ENCODE measurements at places on chromosomes 7 and 10.

- no peak for DNase-seq
Observed at GRCh38 chr7:155534691-155535090, 11.7 kb downstream of the CNPY1 start.

GRCh38 chr10:51907361-51907760, 208.0 kb upstream of the CSTF2T start:
- DNase-seq: no peak

DNA sequence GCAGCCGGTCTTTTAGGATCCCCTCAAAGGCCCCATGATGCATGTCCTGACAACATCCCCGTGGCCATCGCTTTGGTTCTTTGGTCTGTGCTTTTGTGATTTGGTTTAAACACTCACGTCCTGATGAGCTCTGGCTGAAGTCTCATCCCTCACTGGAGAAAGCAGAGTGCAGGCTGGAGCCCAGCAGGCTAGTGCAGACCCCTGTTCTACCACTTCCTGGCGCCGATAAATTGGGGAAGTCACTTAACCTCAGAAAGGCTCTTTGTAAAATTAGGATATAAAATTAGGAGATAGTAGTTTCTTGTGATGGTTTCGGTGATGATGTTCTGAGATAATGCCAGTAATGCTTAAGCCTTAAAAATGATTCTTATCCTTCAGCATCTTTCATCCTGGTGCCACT, 307.6 kb downstream of the GFRA1 start:
- DNase-seq: no peak

DNA sequence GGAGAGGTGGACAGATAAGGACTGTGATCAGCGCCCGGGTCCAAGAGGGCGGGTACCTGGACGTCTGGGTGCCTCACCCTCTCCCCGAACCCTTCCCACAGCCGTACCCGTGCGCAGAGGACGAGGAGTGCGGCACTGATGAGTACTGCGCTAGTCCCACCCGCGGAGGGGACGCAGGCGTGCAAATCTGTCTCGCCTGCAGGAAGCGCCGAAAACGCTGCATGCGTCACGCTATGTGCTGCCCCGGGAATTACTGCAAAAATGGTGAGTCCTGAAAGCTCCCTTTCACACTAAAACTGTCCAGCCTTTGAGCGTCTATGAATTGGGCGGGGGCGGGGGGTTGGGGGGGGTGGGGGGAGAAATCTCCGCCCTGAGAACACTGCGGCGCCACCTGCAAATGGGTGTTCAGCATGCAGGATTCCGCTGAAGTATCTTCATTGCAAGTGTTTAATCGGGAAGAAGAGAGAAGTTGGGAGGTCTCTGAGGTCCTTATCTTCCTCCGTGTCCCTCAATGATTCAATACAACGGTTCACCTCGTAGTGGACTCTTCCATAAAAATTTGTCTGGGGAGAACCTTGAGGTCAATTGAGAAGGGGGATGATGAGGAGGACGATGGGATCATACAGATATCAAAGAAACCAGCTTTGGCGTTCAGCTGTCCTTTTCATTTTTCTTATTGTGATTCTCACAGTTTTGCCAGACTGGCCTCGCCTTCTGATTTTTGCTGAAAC, 906 bp downstream of the DKK1 start:
- DNase-seq: no peak

DNA sequence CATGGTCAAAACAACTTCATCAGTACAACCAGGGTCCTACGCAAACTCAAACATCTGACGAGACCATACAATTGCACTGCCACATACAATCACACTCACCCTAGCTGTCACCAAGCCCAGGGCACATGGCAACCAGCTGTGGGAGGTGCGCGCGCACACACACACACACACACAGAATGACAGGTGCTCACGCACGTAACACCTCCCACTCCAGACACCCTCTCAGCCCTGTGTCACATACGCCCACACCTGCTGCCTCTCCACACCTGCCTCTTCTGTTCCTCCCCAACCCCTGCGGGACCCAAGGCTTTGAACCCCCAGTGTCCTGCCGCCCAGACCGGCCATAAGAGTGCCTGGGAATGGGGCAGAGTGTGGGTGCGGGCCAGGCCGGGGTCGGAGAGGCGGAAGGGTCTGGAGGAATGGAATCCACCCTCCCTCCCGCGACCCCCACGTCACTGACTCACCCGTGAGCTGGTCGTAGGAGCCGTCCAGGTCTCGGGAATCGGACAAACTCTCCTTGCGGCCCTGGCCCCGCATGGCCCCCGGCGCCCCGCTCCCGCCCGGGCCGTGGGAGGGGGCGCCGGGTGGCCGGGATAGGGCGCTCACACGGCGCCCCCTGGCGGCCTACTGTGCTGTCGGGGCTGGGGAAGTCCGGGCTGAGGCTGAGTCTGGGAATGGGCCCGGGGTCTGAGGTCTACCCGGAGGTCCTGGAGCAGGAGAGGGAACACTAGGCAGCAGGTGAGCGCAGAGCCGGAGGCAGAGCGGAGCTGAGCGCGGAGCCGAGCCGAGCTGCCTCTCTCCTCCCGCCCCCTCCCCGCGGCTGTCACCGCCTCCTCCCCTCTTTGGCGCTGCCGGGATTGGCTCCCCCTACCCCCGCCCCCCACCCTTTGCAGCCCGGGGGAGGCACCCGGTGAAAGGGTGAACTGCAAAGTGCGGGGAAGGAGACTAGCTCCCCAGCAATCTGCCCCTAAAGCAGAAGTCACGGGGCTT, at the start of gene KCNIP2:
Gene KCNIP2, minus strand, starts transcription at position 769 of the 990 bp plus-strand sequence. Its CDS starts 232 bp downstream, at position 537.
- no peak for DNase-seq

- no peak for DNase-seq
Observed at GRCh38 chr10:27724287-27724686, 21.3 kb downstream of the MKX start.

DNA sequence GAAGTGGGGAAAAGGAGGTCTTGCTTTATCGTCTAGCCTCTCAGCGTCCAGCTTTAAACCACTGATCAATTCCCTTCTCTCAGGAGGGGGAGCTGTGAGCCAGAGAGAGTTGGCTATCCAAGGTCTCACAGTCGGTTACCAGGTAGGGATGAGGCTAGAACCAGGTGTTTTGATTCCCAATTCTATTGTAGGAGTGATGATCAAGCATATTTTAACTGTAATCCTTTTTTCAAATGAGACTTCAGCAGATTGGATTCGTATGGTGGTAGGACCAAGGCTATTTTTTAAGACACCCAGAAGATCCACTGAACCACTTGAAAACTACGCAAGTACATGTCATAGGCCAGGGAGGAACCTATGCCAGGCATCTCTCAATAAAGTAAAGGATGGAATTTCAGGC, 8.4 kb downstream of the MINDY4 start:
- DNase-seq: no peak

DNA sequence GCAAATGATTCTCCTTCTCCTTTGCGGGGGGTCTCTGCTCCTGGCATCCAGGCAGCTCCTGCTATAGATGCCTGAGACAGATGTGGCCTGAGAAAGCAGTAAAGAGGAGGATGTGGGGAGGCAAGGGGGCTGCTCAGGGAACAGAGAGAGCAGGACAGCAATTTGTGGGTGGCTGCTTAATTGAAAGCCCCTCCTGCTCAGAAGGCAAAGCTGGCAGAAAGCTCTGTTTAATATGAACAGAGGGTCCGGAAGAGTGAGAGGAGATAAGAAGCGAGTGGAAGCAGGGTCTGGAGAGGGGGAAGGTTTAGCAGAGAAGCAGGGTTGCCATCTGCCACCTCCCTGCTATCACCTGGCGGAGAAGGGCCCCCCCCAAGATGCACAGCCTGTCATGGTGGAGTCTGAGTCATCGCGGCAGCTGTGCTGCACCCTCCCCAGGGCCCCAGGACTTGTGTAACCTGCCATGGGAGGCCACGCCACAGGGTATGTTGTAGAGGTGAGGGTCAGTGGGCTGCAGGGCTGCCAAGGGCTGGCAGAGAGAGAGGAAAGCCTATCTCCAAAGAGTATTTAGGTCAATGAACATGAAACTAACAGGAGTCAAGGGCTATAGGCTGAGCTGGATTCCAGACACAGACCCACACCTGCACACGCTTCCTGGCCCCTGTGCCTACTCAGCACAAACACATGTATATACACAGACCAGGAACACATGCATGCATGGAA, 1109.8 kb upstream of the AUTS2 start:
- no peak for DNase-seq

- no peak for DNase-seq
Observed at GRCh38 chr7:97078023-97078969, 39.2 kb upstream of the SDHAF3 start.

DNA sequence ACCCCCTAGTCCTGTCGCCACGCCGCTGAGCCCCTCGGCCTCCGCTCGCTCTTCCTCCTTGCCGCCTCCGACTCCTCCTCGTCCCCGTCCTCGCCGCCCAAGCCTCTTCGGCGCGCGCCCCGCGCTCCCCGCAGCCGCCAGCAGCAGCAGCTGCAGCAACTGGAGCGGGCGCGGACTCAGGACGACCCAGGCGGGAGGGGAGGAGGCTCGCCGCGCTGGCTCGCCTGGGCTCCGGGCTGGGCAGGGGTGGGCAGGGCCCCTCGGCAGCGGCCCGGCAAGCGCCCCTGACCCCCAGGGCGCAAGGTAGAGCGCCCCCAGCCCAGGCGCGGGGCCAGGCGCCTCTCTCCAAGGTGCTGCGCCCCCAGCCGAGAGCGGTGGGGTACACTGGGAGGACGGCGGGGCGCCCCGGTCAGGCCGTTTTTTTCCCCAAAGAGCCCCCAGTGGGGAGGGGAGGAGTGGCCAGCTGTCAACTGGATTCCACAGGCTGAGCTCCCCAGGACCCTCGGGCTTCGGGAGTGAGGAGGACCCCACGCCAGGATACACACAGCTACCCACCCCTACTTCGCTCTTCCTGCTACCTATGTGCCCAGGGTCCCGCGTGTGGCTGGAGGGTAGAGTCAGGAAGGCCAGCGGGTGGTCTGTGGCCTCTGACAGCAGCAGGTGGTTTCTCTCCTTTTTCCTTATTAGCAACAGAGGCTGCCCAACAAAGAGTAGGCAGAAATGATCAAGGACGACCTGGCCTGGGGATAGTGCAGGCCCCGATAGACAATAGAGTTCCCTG, 903 bp upstream of the KCNMA1 start:
- no peak for DNase-seq

DNA sequence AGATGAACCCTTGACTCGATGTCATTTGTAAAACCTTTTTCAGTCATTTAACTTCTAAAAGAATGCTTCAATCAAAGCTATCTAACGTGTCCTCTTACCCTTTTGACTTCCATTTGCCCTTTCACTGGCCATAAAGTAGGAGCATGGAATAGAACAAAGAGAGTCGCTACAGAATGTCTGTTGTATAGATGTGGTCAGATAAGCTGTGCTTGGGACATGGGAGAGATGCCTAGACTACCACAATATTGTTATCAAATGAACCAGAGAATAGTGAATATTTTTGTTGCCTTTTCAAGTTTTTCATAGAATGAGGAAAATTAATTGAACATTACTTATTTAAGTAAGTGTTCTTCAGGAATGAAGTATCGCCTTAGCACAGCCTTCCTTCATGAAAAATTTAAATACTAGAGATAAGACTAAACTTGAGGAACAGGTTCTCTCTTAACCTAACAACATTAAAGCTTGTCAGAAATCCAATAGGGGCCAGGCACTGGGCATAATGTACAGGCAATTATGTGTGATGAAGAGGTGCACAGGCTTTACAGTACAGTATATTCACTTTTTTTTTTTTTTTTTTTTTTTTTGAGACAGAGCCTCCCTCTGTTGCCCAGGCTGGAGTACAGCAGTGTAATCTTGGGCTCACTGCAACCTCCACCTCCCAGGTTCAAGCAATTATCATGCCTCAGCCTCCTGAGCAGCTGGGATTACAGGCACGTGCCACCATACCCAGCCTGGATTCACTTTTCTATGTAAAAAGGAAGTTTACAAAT, 7.5 kb upstream of the KMT2E start:
- DNase-seq: no peak

GRCh38 chr10:35140727-35141126, 14.1 kb downstream of the CREM start:
- DNase-seq: no peak

GRCh38 chr7:55101359-55101758, 82.5 kb downstream of the EGFR start:
- DNase-seq: no peak

DNA sequence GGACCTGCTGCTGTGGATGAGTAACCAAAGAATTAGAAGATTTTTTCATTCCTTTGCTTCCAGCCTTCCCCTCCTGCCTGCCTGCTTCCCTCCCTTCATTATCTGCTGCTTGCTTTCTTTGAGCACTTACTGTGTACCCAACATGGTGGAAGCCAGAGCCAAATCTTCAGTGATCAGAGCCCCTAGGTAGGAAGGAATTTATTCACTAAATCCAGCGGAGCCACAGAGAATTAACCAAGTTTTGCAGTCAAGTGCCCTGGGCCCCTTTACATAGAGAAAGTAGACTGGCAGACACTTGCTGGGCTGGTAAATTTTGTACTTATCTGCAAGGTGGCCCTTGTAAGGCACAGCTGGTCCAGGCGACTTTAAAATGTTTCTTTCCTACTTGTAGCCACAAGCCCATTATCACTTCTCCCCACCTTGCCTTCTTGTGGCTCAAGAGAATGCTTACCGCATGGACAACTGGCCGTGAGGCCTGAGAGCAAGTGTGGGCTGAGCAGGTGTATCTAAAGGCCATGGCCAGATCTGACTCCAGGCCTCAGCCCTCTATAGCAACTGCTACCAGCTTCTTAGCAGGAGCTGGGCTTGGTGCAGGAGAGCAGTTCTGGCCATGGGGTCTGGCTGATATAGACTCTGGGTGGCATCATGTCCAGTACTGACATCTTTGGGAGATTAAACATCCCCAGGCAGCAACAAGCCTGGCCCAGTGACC, 11.1 kb downstream of the UNC5B start:
- no peak for DNase-seq

- DNase-seq: no peak
Observed at GRCh38 chr7:21293771-21294170, 134.1 kb upstream of the SP4 start.

DNA sequence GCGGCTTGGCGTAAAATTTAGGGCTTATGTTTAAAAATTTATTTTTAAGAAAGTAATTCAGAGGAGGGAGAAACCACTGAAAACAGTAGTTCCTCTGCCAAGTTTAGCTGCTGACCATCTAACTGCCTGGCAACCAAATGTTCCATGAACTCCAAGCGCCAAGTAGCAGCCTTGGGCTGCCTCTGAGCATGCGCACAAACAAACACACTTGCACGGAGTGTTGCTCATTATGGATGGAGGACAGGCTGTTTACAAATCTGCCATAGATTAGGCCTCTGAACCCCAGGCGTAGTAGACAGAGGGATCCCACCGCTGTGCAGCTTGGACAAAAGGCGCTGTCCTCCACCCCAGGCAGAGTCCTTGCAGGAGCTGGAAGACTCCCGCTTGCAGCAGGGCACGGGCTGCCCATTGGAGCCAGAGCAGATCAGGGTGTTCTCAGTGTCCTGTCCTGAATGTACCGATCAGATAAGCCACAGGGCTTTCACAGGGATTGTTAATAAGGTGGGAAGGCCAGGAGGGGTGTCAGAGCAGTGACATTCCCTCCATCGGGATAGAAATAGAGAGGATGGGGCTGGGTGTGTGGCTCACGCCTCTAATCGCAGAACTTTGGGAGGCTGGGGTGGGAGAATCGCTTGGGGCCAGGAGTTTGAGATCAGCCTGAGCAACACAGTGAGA, 47.7 kb upstream of the LYZL1 start:
- no peak for DNase-seq

GRCh38 chr7:51121931-51122425, 194.6 kb downstream of the COBL start:
- DNase-seq: no peak

Data from epithelial cell of proximal tubule (primary cell).